ENCODE measurements at places on chromosomes 13 and 19.

DNA sequence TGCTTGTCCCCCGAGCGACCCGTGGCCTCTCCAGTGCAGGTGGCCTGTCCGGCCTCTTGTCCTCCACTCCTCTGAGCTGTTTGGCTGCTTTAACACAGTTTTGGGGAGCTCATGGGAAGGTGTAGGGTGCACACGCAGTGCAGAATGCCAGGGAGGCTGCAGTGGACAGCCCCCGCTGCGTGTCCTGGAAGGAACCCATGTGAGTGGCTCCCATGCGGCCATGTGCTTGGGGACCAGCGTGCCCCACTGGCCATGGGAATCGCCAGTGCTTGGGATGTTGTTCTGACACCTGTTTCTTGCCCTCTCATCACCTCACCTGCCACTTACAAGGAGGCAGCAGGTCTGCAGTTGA, 22.6 kb upstream of the F7 start:
- no peak for DNase-seq

- DNase-seq = no peak
Observed at GRCh38 chr13:43787997-43788396, 1.2 kb upstream of the ENOX1 start.

DNA sequence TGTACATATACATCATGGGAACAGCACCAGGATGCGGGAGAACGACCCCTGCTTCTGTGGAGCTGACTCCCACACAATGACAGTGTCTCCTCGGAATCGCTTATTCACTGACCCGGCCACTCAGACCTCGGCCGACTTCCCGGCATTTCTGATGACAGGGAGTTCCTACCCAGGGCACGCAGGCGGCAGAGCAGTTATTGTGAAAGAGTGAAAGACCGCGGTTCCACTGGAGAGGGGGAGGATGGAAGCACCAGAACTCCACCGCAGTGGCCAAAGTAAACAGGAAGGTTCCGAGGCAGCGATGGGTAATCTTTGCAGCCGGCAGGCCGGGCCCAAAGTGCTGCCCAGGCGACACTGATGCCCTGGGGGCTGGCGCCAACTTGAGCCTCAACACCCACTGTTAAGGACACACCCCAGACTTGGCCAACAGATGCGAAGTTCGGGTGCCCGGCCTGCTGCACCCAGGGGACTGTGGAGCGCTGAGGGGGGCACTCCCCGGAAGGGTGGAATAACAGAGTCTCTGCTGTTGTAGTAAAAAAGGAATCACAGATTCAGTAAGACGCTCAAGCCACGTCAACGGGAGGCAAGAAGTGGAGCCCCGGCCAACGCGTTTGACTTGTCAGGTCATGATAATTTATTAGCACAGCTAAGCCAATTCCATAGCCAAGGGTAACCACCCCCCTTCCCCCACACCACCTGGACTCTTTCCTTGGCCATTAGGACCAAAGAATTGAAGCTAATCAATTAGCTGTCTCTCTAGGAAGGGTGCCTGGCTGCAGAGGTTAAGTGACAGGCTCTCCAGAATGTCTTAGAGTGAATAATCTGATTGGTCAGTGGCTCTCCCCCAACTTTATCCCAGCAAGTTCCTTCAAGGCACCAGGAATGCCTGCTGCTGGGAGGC, 5.8 kb downstream of the MLLT1 start:
- DNase-seq = no peak

- DNase-seq = no peak
Observed at GRCh38 chr19:44566984-44567383, 37.5 kb upstream of the CEACAM20 start.

Data from esophagus squamous epithelium (tissue), 5 donors.